ENCODE measurements at places on chromosomes 5 and 9.

DNA sequence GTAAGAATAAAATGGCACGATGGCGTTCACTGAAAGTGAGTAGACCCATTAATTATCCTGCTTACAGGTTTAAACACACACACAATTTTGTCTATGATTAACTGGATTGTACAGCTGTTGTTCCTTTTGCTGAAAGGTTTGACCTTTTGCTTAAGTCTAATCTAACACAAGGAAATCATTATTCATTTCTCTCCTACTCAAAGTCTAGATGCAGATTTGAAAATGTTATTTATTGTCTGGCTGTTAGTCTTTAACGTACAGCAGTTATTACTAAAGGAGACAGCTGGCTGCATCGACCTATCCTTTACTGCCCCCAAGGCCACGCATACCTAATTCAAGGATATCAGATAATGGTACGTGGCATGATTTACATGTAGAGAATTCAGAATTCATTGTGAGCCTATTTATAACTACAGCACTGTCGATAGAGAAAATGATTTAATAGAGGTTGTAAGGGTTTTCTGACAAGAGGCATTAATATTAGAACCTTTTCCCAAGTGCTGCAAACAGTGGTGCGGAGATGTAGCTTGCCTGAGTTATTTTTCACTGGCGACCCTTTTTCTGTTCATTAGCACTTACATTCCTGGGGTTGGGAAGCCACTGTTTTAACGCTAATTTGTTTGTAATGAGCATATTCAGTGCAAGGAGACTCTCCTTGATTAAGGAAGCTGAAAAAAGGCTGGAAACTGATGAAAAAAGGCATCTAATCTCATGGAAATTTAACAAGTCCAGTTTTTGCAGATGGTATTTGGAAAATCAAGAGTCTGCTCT lies 368.4 kb upstream of the GRAMD2B start:
- DNase-seq: no peak

GRCh38 chr9:96350866-96351265 lies 32.6 kb downstream of the SLC35D2 start:
- no peak for DNase-seq

GRCh38 chr5:56774957-56775356 lies 40.4 kb upstream of the MAP3K1 start:
- DNase-seq: no peak

DNA sequence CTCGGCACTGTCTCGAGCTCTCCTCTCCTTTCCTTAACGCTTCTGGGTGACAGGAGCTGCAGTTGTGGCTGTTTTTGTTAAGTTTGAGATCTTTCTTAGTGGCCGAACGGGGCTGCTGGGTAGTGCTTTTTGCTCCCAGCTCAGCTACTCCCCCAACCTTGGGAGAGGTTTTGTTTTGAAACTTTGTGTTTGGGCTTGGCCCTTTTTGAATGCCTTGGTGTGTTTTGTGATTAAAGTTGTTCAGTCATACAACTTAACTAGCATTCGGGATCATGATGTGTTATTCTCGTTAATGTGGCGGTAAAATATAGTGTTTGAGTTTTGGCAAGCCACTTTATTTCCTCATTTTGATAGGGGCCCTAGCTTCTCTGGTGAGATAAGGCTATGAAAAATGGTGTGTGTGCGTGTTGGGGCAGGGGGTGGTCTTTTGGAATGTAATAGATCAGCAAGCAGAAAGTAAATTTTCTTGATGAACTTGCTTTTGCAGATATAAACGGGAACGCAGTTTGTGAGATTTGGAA lies 1.1 kb downstream of the KDM3B start:
- DNase-seq: peak; percentile 63

GRCh38 chr5:28398185-28398584 lies 1359.8 kb upstream of the CDH9 start:
- DNase-seq: no peak

- no peak for DNase-seq
Observed at GRCh38 chr9:69571032-69571431, 101.1 kb downstream of the APBA1 start.

DNA sequence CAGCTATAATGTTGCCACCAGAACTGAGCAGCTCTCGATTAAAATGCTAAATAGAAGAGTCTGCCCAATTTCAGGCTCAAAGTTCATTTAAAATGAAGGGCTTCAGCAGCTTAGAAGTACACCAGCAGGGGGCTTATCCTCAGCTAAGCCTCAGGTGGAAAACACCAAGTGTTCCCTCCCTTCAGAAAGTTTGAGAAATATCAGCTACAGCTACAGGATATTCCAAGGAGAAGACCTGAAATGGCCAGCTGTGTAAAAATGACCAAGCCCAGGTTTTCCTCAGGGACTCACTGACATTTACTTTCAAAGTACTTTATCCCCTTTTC lies 395.4 kb downstream of the DTWD2 start:
- no peak for DNase-seq

DNA sequence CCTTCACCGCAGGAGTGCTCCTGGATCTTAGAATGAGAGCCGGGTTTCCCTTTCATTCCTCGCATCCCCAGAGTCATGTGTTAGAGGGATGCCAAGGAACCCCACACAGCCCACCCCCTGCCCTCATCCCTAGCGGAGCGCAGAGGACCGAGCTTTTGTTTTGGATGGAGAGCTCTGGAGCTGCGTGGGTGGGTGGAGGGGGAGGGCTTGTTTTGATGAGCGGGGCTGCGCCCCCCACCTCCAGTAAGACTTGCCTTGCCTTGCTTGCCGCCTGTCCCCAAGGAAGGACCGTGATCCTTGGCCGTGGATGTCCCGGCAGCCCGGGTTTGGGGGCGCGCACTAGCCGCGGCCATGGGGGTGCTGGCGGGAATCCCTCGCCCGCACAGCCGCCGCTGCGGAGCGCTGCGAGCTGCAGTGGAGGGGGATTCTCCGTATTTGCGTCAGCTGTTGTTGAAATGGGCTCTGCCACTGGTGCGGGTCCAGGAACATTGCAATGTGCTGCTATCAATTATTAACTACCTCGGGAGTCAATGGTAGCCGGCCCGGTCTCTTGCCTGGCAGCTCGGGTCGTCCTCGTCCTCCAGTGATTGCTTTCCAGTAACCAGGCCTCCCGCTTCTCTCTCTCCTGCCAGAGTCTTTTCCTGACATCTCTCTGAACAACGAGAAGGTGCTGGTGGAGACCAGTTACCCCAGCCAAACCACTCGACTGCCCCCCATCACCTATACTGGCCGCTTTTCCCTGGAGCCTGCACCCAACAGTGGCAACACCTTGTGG lies 1.0 kb downstream of the EGR1 start:
- no peak for DNase-seq

DNA sequence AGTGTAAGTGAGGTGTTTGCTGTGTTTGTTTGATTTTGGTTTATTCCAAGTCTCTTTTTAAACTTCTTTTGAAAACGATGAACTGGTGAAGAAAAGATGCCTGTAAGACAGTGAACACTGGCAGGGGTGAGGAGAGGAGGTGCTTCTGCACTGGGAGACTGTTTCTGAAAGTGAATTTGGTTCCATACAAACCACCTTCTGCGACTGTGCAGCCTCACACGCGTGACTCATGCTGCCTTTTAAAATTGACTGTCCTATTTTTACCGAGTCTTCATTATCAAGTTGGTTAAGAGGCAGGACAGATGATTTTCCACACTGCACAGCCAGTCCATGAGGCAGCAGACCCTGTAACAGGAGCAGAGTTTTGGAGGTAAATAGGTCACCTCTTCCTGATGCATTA lies 340.6 kb downstream of the MTRR start:
- DNase-seq: no peak

- DNase-seq: no peak
Observed at GRCh38 chr9:761176-761792, 80.2 kb upstream of the DMRT1 start.

DNA sequence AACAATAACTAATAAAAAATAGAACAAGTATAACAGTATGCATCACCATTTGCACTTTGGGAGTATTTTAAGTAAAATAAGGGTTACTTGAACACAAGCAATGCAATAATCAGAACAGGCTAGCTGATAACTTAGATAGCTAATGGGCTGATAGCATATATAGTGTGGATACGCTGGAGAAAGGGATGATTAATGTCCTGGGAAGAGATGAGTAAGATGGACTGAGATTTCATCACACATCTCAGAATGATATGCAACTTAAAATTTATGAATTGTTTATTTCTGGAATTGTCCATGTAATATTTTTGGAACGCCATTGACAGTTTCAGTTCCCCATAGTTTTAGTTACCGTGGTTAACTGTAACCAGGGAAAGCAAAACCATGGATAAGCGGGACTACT lies 173.6 kb downstream of the ISL1 start:
- no peak for DNase-seq

GRCh38 chr9:86600977-86601376 lies 246.8 kb upstream of the TUT7 start:
- DNase-seq: no peak

GRCh38 chr9:36902861-36903524 lies 131.1 kb downstream of the PAX5 start:
- DNase-seq: no peak

DNA sequence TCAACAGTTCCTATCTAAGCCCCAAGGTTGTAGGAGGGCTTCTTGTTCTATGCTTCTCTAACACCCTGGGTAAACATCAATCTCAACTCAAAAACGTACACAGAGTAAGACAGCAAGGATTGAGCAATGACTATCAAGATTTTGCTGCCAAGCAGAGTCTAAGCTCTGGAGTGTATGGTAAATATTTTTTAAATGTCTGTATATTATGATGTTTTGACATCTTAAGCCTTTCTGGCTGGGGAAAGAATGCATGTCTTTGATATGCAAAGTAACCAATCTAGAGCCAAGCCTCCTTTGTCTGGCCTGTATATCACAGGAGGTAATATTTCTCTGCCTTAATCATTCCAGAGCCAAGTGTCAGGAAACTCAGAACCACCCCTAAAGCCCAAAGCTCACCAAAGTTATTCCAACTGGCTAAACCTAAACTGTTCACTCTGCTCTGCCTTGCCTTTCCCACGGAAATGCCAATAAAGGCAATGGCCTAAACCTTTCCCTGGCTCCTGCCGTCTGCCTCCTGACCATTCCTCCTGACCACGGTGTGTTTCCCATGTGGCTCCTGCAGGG lies 45.2 kb downstream of the YIPF5 start:
- DNase-seq: no peak

DNA sequence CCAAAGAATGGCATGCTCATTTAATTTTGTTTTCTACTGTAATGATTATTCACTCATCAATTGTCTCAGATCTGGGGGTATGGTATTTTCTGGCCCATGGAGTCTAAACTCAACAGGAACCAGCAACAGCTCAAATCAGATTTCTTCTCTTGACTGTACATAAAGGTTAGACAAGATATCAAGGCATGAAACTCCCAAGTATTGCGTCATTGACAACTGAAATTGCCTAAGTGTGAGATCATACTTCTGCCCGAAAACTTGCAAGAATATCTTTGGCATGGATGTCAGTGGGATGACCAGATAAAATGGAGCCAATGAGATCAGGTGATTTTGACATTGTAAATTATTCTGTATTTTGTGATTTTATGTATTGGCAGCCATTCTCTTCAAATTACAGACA lies 141.7 kb upstream of the STK32A start:
- DNase-seq: no peak

DNA sequence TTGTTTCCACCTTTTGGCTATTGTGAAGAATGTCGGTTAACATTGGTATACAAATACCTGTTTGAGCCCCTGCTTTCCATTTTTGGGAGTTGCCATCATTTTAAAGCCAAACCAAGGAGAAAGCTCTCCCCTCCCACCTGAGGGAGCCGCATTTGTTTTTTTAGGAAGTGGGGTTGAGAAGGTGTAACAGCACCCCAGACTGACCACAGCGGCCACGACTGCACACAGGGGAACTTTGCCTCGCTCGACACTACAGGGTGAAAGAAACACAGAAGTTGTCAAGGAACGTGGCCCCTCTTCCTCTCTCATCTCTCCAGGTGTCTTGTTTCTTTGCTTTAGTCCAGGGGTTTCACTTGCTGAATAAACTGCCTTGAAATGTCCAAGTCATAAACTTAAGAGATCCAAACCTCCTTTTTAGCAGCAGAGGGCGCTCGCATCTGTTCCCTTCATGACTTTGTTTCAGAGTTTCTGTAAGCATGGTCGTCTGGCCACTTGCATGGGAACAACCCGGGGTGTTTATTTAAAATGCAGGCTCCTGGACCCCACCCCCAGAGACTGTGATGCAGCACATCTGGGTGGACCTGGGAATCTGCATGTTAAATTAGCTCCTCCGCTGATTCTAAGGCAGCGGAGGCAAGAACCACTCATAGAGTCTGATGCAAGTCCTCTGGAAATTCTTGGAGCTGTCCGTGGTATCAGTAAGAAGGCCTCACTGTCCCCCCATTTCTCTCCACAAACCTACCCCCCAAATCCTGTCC lies 2.1 kb upstream of the TTLL11 start:
- DNase-seq: peak; percentile 22

DNA sequence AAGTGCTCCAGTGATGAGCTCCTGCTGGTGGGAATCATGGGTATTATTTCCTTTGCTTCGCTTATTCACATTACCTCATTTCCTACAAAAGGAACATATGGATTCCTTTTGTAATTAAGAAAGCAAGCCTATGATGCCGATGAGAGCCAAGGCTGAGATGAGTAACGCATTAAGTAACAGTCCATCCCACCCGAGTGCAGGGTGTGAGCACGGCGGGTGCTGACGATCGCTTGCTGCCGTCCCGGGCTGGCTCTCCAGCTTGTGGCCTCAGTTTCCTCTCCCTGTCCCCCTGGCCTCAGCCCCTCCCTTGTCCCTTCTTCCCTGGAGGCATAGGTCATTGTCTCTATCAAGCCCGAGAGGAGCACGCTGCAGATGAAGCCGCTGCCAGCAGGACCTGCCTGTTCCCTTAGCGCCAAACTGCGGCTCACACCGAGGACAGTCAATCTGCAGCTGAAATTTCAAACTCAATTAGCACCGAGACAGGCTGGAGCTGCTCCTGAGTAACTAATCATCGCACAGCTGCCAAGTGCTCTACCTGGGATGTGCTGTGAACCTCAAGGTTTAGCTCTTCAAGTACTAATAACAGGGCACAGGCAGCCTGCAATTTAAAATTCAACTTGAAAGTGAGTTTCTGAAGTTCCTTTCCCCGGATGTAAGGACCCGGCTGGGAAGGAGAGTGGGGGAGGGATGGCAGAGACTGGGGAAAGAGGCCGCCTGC lies 115.2 kb upstream of the RAPGEF1 start:
- no peak for DNase-seq

- DNase-seq: no peak
Observed at GRCh38 chr9:32384002-32384363, 460 bp upstream of the ACO1 start.

- DNase-seq: no peak
Observed at GRCh38 chr5:58922461-58923171, 339.7 kb downstream of the RAB3C start.

Data from T-helper 2 cell (primary cell).